ENCODE measurements at places on chromosomes 13 and 19. TPM values are rescaled to one million over a fixed set of nuclear protein-coding genes. Genes with fewer than 3 reads are reported as not detected.
A peak's percentile ranks its signal among the peaks of the same experiment; 100 is the strongest.

The CRTC1 gene
- 17.0 TPM for total RNA-seq

The ZNF284 gene
- total RNA-seq: 3.2 TPM

The GADD45B gene
- total RNA-seq: 212 TPM

The KLK3 gene
- total RNA-seq: not detected

The DLL3 gene
- not detected for total RNA-seq

The OR7C1 gene
- not detected for total RNA-seq

The GAPDHS gene
- total RNA-seq: not detected

The FUT1 gene
- total RNA-seq: not detected

The C13orf42 gene
- not detected for total RNA-seq

The ZNF121 gene
- total RNA-seq: 35.7 TPM

The DAND5 gene
- total RNA-seq: not detected

The AMER2 gene
- not detected for total RNA-seq

The NLRP9 gene
- total RNA-seq: not detected

The CCDC169 gene
- total RNA-seq: not detected

The RAB3A gene
- total RNA-seq: 7.6 TPM

The NALCN gene
- not detected for total RNA-seq

The CYP2S1 gene
- 0.78 TPM for total RNA-seq

The HAUS8 gene
- total RNA-seq: 10.3 TPM

GRCh38 chr19:31114585-31114984, 234.7 kb downstream of the TSHZ3 start:
- H3K27ac ChIP-seq: no peak overlapping the region
- no peaks in the 10 kb centered on the region for H3K36me3 ChIP-seq
- H3K4me1 ChIP-seq: peaks cover 11% of the 10 kb centered on the region

- H3K27me3 ChIP-seq: no peaks in the 10 kb centered on the region
- DNase-seq: no peak
- peaks cover 51% of the 10 kb centered on the region for H3K4me1 ChIP-seq
- peak overlapping the region; percentile 93 for H3K27ac ChIP-seq
Observed at GRCh38 chr19:48646722-48647216, 782 bp upstream of the CA11 start.

GRCh38 chr19:36837176-36837905, 846 bp downstream of the ZNF790 start:
- no peaks in the 10 kb centered on the region for H3K27me3 ChIP-seq
- peaks cover 5% of the 10 kb centered on the region for H3K36me3 ChIP-seq
- H3K27ac ChIP-seq: peak overlapping the region; percentile 94
- H3K4me3 ChIP-seq: peak overlapping the region; percentile 80

- H3K4me1 ChIP-seq: no peaks in the 10 kb centered on the region
- H3K27me3 ChIP-seq: no peaks in the 10 kb centered on the region
- no peak overlapping the region for H3K4me3 ChIP-seq
- H3K36me3 ChIP-seq: no peaks in the 10 kb centered on the region
- H3K27ac ChIP-seq: no peak overlapping the region
Observed at GRCh38 chr13:96935901-96936300, 58.4 kb downstream of the OXGR1 start.

- no peak overlapping the region for H3K4me3 ChIP-seq
- no peak overlapping the region for H3K27ac ChIP-seq
- no peaks in the 10 kb centered on the region for H3K36me3 ChIP-seq
- H3K4me1 ChIP-seq: no peaks in the 10 kb centered on the region
Observed at GRCh38 chr13:107864543-107865317, 350.6 kb downstream of the LIG4 start.

DNA sequence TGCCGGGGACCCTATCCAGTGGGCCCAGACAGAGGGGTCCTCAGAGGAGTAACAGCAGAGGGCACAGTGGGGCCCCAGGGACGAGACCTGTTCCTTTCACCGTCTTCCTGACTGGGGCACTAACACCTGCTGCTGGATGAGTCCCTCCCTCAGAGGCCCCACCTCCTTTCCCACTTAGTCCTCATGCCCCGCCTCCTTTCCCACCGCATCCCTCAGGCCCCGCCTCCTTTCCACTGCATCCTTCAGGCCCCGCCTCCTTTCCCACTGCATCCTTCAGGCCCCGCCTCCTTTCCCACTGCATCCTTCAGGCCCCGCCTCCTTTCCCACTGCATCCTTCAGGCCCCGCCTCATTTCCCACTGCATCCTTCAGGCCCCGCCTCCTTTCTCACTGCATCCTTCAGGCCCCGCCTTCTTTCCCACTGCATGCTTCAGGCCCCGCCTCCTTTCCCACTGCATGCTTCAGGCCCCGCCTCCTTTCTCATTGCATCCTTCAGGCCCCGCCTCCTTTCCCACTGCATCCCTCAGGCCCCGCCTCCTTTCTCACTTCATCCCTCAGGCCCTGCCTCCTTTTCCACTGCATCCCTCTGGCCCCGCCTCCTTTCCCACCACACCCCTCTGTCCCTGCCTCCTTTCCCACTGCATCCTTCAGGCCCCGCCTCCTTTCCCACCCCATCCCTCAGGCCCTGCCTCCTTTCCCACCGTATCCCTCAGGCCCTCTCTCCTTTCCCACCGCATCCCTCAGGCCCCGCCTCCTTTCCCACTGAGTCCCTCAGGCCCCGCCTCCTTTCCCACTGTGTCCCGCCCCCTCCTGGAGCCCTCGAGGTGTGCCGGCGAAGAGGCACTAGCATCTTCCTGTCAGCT, 6.7 kb downstream of the SPPL2B start:
- no peak for DNase-seq
- H3K27ac ChIP-seq: no peak overlapping the region
- no peak overlapping the region for H3K4me3 ChIP-seq
- H3K36me3 ChIP-seq: peaks cover 6% of the 10 kb centered on the region

- H3K4me3 ChIP-seq: no peak overlapping the region
- H3K27me3 ChIP-seq: no peaks in the 10 kb centered on the region
- H3K27ac ChIP-seq: no peak overlapping the region
- DNase-seq: no peak
Observed at GRCh38 chr19:30584090-30584489, 211.9 kb downstream of the ZNF536 start.

DNA sequence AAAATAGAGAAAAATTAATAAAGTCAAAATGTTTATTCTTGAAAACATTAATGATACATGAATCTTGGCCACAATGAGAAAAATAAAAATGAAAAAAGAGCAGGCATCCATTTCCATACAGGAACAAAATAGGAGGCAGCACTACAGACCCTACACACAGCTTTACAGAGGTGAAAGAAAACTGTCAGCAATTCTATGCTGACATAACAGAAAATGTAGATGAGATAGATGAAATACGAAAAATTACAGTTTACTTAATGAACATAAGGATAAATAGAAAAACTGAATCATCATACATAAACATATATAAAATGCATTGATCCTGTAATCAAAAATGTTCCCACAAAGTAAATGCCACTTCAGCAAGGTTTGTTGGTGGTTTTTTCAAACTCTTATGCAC, 5.6 kb downstream of the LILRB4 start:
- DNase-seq: no peak
- no peaks in the 10 kb centered on the region for H3K36me3 ChIP-seq
- peaks cover 2% of the 10 kb centered on the region for H3K27me3 ChIP-seq
- H3K27ac ChIP-seq: no peak overlapping the region
- peaks cover 10% of the 10 kb centered on the region for H3K4me1 ChIP-seq

- H3K4me1 ChIP-seq: peaks cover 8% of the 10 kb centered on the region
- DNase-seq: no peak
- H3K36me3 ChIP-seq: no peaks in the 10 kb centered on the region
- no peak overlapping the region for H3K4me3 ChIP-seq
- H3K27ac ChIP-seq: no peak overlapping the region
- no peaks in the 10 kb centered on the region for H3K27me3 ChIP-seq
Observed at GRCh38 chr19:3080286-3080685, 13.9 kb upstream of the GNA11 start.

DNA sequence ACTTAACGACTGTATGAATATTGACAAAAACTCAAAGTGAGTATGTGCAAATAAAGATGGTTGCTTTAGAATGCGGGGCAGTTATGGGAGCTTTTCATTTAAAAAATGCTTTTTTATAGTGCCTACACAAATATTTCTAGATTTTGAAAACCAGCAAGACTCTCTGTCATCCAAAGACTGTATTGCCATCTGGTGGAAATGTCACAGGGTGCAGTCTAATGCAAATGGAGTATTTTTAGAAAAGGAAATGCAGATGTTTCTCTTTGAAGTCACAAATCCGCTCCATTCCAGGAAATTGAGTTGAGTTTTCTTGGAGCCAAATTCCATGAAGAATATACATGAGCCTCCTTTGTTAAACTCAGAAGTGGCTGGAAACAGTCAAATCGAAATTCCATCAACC, 2.3 kb upstream of the C1QTNF9B start:
- no peak overlapping the region for H3K27ac ChIP-seq
- peaks cover 14% of the 10 kb centered on the region for H3K27me3 ChIP-seq
- peaks cover 3% of the 10 kb centered on the region for H3K4me1 ChIP-seq

DNA sequence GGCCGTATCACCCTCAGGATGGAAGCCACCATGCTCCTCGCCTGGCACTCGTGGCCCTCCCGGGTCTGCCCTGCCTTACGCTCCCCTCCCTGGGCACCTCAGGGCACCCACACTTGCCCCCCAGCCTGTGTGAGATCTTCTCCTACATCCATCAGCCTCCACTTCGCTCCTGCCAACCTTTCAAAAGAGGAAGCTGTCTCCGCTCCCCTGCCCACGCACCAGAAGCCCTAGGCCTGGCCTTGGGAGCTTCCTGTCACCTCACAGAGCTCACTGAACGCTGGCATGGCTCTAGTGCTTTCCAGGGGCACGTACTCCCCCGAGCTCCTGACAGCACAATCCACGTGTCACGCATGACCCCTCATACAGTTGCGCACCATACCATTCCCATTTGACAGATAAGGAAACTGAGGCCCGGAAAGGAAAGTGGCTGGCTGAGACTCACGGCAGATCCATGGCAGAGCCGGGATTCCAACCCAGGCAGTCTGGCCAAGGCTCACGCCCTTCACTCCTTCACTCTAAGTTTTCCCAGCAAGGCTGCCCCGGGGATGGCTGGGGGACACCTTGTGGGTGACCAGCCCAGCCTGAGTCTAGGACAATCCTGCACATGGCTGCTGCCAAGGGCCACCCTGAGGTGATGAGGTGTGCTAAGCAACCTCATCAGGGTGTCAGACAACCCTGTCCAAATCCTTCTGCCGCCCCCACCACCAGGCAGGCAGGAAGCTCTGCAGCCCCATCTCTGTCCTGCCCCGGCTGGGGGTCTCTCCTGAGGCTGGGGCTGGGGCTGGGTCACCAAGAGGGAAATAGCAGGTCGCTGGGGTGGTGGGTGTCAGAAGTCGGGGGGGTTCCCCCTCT, 19.3 kb downstream of the PPP1R12C start:
- no peaks in the 10 kb centered on the region for H3K27me3 ChIP-seq
- no peaks in the 10 kb centered on the region for H3K4me1 ChIP-seq
- no peak overlapping the region for H3K4me3 ChIP-seq
- H3K27ac ChIP-seq: no peak overlapping the region
- H3K36me3 ChIP-seq: peaks cover 43% of the 10 kb centered on the region

- no peak for DNase-seq
- no peak overlapping the region for H3K27ac ChIP-seq
- H3K4me3 ChIP-seq: no peak overlapping the region
- H3K36me3 ChIP-seq: no peaks in the 10 kb centered on the region
- H3K4me1 ChIP-seq: no peaks in the 10 kb centered on the region
Observed at GRCh38 chr13:93745884-93746283, 519.3 kb downstream of the GPC6 start.

- peaks cover 14% of the 10 kb centered on the region for H3K27me3 ChIP-seq
- no peak overlapping the region for H3K4me3 ChIP-seq
- peaks cover 12% of the 10 kb centered on the region for H3K4me1 ChIP-seq
- no peak overlapping the region for H3K27ac ChIP-seq
- DNase-seq: no peak
Observed at GRCh38 chr19:47730910-47731309, 14.4 kb upstream of the NOP53 start.

GRCh38 chr13:69959046-69959445, 148.6 kb upstream of the ATXN8OS start:
- H3K4me3 ChIP-seq: no peak overlapping the region
- no peaks in the 10 kb centered on the region for H3K36me3 ChIP-seq
- H3K27me3 ChIP-seq: no peaks in the 10 kb centered on the region
- H3K27ac ChIP-seq: no peak overlapping the region

DNA sequence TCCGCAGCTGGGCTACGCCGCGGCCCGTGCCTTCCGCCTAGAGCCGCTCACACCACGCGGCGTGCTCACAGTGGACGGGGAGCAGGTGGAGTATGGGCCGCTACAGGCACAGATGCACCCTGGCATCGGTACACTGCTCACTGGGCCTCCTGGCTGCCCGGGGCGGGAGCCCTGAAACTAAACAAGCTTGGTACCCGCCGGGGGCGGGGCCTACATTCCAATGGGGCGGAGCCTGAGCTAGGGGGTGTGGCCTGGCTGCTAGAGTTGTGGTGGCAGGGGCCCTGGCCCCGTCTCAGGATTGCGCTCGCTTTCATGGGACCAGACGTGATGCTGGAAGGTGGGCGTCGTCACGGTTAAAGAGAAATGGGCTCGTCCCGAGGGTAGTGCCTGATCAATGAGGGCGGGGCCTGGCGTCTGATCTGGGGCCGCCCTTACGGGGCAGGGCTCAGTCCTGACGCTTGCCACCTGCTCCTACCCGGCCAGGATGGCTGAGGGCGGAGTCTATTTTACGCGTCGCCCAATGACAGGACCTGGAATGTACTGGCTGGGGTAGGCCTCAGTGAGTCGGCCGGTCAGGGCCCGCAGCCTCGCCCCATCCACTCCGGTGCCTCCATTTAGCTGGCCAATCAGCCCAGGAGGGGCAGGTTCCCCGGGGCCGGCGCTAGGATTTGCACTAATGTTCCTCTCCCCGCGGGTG, 7.4 kb downstream of the DBP start:
- H3K4me3 ChIP-seq: no peak overlapping the region
- H3K36me3 ChIP-seq: peaks cover 39% of the 10 kb centered on the region
- peaks cover 82% of the 10 kb centered on the region for H3K4me1 ChIP-seq
- no peak for DNase-seq

DNA sequence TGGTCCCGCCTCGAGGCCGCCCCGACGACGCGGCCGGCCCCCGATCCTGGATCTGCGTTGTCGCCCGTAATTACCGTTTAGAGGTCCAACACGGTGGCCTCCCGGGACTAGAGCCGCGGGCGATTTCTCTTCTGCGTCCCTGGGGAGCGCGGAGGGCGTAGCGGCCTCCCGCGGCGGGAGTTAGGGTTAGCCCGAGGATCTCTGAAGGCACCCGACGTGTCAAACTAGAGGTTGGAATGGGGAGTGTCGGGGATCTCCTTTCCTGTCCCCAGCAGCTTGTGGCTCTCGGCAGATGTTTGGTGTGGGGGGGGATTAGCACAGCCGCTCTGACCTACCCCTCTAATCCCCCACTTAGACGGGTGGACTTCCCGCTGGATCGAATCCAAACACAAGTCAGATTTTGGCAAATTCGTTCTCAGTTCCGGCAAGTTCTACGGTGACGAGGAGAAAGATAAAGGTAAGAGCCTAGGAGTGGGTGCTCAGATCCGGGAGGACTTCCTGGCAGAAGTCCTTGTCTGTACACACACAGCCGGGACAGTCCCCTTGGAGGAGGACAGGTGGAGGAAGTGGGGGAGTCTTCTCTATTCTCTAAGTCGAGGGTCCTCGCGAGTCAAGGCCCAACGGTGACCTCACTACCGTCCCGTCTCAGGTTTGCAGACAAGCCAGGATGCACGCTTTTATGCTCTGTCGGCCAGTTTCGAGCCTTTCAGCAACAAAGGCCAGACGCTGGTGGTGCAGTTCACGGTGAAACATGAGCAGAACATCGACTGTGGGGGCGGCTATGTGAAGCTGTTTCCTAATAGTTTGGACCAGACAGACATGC, 581 bp downstream of the CALR start:
- H3K4me1 ChIP-seq: peaks cover 59% of the 10 kb centered on the region
- peak overlapping the region; percentile 85 for H3K4me3 ChIP-seq
- H3K27ac ChIP-seq: peak overlapping the region; percentile 78
- H3K36me3 ChIP-seq: peaks cover 44% of the 10 kb centered on the region

Data from natural killer cell (primary cell).